ENCODE measurements at places on chromosomes 12 and 14. TPM values are rescaled to one million over a fixed set of nuclear protein-coding genes. Genes with fewer than 3 reads are reported as not detected.

- H3K4me3 ChIP-seq, result no peak overlapping the region
- H3K27me3 ChIP-seq, result no peaks in the 10 kb centered on the region
- no peaks in the 10 kb centered on the region for H3K4me1 ChIP-seq
- no peaks in the 10 kb centered on the region for H3K36me3 ChIP-seq
- H3K27ac ChIP-seq, result no peak overlapping the region
Observed at GRCh38 chr14:100944052-100944451, 40.5 kb upstream of the RTL1 start.

DNA sequence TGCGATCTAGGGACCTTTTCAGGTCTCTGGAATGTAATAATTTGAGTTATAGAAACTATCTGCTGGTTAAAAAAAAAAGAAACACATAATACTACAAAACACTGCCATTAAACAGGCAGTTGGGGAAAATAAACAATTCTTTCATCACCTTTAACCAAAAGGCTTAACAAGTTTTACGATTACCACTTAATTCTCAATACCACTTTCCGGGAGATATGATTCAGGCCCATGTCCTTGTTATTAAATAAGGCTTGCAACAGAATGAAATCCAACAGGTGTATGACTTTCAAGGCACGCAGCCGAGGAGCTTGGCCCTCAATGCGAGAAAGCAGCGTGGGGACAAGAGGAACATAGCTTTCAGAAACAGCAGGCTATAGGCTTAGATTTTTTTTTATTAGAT lies 5.6 kb upstream of the GLRX5 start:
- DNase-seq, result no peak
- no peaks in the 10 kb centered on the region for H3K36me3 ChIP-seq
- H3K27me3 ChIP-seq, result no peaks in the 10 kb centered on the region
- no peak overlapping the region for H3K27ac ChIP-seq
- H3K4me3 ChIP-seq, result no peak overlapping the region
- peaks cover 40% of the 10 kb centered on the region for H3K4me1 ChIP-seq

Gene IKBIP
- total RNA-seq, result 26.2 TPM

- H3K4me1 ChIP-seq, result no peaks in the 10 kb centered on the region
- no peaks in the 10 kb centered on the region for H3K27me3 ChIP-seq
- H3K4me3 ChIP-seq, result no peak overlapping the region
- DNase-seq, result no peak
- H3K27ac ChIP-seq, result no peak overlapping the region
- H3K36me3 ChIP-seq, result no peaks in the 10 kb centered on the region
Observed at GRCh38 chr14:49364752-49365117, 221.4 kb downstream of the RPS29 start.

GRCh38 chr12:38984388-38984787 lies 79.0 kb upstream of the CPNE8 start:
- H3K27me3 ChIP-seq, result no peaks in the 10 kb centered on the region
- no peaks in the 10 kb centered on the region for H3K36me3 ChIP-seq
- H3K4me1 ChIP-seq, result no peaks in the 10 kb centered on the region
- H3K27ac ChIP-seq, result no peak overlapping the region
- no peak for DNase-seq
- H3K4me3 ChIP-seq, result no peak overlapping the region

Measured in thyroid gland (tissue), 4 donors.